ENCODE measurements at places on chromosomes 3 and 15.

DNA sequence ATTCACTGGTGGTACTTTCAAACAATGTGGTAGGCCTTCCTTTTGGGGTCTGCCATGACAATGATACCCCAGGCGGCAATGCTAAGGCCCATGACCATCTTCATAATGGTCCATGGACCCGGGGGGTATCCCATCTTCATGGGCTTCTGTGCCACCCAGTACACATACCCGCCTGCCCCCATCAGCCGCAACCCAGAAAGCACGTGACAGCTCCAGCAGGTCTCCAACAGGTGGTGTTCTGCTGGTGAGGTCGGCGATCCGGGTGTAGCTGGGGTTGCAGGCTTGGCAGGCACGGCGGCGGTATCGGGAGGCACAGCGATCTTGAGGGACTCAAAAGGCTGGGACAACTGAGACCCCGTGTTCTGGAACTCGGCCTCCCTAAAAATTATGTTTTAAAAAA, 214.5 kb downstream of the SNRPN start:
- DNase-seq: no peak

DNA sequence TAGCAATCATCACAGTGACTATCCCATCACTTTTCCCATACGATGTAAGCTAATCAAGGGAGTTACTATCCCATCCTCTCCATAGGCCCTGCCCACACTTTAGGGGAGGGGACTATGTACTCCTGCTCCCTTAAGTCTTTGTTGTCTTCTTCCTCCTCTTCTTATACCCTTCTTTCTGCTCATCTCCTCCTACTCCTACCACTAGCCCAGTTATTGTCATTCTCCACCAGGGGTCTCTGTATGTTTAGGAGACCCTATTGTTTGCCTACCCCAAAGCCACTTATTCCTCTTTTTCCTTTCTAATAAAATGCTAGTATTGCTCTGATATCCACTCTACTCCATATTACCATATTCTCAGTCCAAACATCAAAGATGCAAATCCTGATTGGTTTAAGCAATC, 27.8 kb downstream of the STAC start:
- no peak for DNase-seq

- no peak for DNase-seq
Measured at GRCh38 chr15:50377867-50378751, 23.1 kb upstream of the GABPB1 start.

- DNase-seq: no peak
Measured at GRCh38 chr3:29503958-29504357, 223.1 kb downstream of the RBMS3 start.

DNA sequence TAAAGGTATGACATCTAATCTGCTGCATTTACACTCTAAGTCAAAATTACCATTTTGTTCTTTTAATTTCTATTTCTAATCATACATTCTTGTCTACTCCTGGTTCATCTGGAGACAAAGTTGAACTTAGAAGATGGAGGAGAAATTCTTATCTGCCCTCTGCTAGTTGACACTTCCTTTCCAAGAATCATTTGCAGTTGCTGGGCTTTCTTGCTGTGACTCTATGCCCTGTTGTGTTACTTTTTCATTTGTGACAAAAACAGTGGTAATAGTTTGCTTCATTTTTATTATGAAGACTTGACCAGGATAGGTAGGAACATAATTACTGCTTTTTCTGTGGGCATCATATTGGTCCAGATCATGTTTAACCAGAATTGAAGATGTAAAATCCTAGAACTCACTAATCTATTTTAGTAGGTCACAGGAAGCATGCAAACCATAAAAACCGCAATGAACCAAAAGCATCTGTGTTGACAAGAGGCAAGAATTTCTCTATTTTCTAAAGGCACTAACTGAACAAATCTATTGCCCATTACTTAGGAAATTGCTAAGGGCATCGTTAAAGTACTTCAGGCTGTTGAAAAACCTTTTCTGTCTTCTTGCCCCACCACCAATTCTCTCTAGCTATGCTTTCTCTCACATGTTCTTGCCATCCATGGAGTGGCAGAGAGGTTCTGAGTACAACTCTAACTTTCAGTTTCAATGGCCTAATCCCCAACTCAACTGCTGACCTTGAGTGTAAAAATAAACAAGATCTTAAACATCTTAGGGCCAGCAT, 4.2 kb upstream of the CCR2 start:
- no peak for DNase-seq

- no peak for DNase-seq
Measured at GRCh38 chr3:27357665-27358258, 11.4 kb downstream of the NEK10 start.

DNA sequence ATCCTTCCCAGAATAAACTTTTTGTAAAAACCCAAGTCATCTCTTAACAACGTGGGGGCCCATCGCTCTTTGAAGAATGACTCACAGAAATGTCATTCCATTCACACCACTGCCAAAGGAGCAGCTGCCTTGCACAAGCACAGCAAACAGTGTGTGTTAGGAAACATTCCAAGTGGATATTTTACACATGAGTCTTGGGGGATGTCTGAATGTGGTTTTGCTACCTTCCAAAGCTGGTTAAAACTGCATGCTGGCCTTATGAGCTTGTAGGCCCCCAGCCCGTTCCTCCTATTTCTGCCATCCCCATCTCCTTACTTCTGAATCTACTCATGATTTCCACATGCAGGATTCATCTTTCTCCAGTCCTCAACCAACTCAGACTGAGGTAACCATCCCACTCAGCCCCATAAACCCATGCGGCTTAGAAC, 130.8 kb downstream of the CPNE4 start:
- no peak for DNase-seq

DNA sequence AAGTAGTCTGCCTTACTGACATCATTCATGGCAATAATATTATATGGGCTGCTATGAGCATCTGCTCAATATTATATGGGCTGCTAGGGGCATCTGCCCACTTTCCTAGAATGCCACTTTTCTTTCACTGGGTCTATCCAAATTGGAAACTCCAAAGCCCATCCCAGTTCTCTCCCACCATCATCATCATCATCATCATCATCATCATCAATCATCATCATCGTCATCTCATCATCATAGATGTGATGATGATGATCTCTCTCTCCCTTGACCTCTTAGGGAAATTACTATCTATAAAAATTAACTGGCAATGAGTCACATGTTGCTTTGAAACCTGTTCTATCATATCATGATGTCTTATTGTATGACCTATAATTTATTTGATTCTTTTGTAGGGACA, 222.0 kb downstream of the TJP1 start:
- DNase-seq: no peak

DNA sequence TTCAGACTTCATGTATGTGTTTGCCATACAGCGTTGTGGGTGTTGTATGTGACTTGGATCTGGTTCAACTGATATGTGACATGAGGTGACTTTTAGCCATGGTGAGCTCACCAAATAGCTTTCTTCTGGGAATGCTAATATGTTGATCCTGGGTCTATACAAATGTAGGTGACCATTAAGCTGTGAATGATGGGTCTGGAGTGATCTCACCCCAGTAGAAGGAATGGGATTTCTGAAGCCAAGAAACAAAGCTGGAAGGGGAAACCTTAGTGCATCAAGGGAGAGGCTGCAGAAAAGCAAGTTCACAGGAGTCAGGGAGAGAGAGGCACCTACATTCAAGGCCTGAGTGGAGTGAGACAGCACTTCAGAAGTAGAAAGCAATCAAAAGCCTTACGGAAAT, 421.0 kb upstream of the THRB start:
- DNase-seq: no peak

DNA sequence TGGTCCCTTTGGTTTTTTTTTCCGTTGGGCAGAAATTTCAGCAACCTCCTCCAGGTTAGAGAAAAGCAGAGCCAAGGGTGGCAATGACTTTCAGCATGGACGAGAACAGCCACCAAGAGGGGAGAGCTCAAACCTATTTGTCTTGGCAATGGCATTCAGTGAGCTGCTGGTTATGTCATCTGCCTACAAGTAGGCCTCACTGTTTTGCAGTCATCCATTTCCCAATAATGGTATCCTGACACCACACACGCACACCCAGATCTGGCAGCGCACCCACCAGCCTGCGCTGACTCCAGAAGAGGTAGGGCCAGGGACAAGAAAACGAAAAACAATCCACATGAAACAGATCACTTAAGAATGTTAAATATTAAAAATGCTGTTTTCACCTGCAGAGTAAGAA, 92.3 kb downstream of the MAGI1 start:
- DNase-seq: no peak

GRCh38 chr3:98263944-98264343, at the start of gene OR5H6:
OR5H6 (plus strand) TSS chr3:98264244; CDS start chr3:98264333, 89 bp downstream.
- no peak for DNase-seq

GRCh38 chr3:123350971-123351370, 97.9 kb downstream of the ADCY5 start:
- no peak for DNase-seq

DNA sequence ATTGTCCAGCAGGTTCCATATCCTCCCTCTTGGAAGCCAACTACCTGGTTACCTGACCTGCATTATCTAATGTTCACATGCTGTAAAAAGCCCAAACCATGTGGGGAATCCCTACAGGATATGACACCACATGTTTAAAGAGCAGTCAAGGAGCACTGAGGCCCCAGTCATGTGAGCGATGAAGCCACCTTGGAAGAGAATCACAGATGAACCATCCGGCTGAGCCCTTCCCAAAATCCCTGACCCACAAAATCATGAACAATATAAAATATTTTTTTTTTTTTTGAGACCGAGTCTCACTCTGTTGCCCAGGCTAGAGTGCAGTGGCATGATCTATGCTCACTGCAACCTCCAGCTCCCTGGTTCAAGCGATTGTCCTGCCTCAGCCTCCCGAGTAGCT, 10.6 kb upstream of the ANKDD1A start:
- no peak for DNase-seq

- no peak for DNase-seq
Measured at GRCh38 chr3:187748050-187748481, 2.8 kb upstream of the BCL6 start.

DNA sequence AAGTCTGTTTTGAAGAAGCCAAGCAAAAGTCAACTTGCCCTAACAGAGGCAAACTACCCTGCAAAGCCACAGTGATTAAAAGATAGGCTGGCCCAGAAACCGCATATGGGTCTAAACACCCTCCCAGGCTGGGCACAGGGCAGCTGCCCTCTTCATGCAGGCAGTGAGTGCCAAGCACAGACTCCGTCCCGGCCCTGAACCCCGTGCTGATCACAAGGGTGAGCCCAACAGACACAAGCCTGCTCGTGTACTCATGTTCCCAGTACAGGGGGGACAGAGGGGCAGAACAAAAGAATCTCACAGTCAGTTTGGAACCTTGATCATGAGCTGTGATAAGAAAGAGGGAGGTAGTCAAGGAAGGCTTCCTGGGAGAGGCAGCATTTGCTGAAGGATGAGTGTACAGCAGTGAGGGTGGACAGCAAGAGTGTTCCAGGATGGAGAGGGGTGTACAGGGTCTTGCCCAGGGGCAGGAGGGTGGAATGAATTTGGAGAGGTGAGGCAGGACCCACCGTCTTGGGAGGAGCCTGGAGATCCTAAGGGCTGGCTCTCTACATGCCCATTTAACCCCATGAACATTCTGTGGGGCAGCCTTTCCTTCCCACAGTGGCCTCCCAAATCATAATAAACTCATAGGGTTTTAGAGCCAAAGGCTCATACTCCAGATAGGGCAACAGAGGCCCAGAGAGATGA, 43.2 kb upstream of the PRR23E start:
- DNase-seq: no peak

DNA sequence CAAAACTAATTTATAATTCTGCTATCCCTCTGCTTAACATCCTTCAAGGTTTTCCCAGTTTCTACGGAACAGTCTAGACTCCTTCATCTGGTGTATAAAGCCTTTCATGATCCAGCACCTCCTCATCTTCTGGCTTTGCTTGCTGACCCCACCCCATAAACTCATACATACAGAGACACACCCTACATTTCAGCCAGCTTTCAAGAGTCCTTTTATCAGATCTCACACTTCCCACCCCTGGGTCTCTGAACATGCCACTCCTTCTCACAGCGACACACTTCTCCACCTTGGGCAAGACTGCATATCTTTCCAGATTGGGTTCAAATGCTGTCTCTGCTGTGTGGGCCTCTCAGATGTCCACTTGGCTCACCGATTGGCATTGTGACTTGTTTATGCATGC, 166.8 kb upstream of the LPP start:
- no peak for DNase-seq

- no peak for DNase-seq
Measured at GRCh38 chr15:65632780-65633375, 11.1 kb downstream of the SLC24A1 start.

- no peak for DNase-seq
Measured at GRCh38 chr3:148077965-148078364, 619.7 kb upstream of the AGTR1 start.

DNA sequence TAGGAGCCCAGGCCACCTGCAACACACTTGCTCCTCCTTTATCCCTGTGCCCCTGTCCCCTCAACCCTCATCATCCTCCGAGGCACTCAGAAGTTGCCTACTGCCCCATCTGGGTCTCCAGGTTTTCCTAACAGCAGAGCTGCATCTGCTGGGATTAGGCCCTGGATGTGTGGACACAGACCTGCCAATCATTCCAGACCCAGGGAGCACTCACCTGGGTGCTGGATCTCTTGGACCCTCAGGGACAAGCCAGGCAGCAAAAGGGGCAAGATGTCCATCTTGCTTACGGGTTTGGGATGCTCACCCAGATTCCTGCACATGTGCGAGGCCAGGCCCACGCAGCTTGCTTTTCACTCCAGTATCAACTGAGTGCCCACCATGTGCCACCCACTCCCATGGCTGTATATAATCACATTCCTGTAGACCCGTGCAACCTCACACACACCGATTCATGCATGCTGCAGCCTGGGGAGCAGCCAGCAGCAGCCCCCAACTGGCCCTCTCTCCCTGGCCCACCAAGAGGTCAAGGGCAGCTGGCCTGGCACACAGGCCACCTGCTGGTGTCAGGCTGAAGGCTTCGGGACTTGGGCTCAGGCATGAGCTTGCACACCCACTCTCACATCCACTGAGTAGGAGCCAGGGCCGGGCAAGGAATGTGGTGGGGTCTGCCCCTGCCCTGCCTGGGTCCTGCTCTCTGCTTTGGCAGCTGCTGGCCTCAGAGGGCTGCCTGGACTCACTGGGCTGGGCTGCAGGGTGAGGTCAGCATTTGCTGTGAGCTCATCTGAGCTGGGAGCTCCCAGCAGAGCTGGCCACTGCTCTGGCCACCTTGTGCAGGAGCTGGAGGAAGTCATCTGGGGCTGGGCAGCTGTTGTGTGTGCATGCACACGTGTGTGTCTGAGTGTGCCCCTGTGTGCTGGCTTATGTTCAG, 14.9 kb downstream of the PRKCD start:
- DNase-seq: no peak

DNA sequence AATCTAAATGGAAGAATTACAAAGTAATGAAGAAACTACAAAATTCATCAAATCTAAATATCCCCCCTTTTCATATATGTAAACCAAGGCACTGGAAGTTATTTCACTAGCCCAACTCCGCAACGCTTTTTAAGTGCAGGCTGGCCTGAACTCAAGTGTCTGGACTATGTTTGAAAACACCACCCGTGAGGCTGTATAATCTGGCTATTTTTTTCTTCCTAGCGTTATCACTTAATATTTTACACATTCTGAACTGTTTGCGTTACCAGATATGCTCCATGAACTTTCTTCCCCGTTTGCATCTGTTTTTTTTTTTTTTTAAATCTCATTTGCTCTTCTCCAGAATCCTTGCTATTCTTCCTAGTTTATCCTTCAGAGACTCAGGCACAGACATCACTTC, 619.5 kb upstream of the CBLB start:
- no peak for DNase-seq

Measured in cortex of kidney (tissue), 1 donor.